ENCODE measurements at places on chromosomes 6 and 20. TPM values are rescaled to one million over a fixed set of nuclear protein-coding genes. Genes with fewer than 3 reads are reported as not detected.

DNA sequence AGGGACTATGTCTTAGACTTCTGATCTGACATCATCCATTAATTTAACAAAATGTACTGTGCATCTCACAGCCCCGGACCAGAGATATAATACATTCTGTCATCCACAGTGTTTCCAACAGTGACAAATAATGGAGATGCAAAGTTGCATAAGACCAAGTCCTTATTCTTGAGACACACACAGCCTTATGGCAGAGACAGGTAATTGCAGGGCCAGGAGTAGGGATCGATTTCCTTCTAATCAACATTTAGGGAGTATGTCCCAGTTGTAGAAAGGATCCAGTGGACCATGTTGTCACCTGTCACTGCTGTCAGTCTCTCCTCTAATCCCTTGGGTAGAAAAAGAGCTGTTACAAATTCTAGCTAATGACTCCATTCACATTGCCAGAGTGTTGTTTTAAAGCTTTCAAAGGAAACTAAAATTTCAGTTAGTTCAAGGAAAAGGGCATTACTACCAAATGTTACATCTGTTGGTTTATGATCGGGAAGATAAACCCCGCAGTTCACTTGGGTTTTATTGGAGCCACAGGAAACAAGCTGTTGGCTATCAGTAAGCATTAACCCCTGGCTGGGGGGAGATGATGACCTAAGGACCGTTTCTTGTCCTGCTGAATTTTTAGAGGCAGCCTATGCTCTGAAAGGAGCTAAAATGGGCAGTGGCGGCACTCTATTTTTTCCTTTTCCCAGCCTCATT lies 111.4 kb upstream of the ATXN1 start:
- no peak for DNase-seq

DNA sequence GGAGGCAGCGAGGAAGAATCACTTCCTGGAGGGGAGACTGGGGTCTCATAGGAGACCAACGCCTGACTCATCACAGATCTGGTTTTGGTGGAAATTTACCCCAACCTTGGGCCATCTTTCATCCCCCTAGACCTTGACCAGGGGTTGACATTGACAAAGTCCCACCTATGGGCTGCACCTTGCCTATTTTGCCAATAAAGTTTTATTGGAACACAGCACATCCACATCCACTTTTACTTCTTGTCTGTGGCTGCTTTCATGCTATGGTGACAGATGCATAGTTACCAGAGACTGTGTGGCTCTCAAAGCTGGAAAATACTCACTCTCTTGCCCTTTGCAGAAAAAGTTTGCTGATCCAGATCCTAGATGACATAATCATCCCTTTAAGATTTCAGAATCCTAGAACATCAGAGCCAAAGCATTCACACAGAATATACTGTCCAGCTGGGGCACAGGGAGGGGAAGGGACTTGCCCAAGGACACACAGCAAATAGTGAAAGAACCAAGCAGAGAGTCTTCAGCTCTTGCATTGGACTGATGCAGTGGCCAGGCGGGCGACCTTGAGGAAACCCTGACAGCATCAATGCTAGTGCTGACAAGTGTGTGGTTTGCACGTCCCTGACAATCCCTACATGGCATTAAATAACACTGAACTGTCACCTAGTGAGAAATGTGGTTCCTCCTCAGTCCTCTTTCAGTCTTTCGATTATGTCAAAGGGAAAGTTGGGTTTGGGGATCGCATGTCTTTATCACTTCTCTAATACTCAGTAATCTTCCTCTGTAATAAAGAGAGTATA lies 41.2 kb downstream of the CD40 start:
- DNase-seq: peak; percentile 4

GRCh38 chr6:80403365-80403764 lies 296.9 kb downstream of the BCKDHB start:
- peak; percentile 4 for DNase-seq

DNA sequence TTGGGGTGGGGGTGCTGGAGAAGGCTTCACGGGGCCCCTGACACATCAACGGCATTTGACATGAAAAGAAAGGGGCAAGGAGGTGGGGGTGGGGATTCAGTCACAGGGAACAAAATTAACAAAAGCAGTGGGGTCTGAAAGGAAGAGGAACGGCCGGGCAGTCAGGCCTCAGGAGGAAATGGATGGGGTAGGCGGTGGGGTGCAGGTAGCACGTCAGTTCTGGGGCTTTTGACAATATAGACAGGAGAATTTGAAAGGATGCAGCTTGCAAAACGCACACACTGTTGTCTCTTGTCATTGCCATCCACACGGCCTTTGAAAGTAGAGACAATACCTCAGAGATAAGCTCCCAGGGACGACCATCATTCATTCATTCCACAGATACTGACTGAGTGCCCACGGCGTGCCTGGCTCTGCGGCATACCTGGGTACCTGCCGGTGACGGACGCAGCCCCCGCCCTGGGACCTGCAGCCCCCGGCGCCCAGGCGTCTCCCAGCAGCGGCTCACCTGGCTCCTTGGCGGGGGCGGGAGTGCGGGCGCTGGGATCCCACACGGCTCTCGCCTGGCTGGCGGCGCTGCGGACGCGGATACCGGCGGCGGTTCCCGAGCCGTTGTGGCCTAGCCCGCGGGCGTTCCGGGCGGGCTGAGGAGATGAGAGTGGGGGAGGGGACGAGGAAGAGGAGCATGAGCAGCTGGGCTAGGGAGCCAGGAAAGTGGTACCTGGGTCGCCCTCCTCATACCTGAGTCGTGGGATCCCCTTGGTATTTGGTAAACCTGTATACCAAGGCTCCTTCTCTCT lies at the start of gene SLC26A8:
SLC26A8 (minus strand) TSS at position 646 of the 800 bp plus-strand sequence. CDS start 4,934 bp downstream, outside the sequence.
- no peak for DNase-seq

- DNase-seq: no peak
These were observed 94.3 kb upstream of the FAM8A1 start for GRCh38 chr6:17505767-17506280.

DNA sequence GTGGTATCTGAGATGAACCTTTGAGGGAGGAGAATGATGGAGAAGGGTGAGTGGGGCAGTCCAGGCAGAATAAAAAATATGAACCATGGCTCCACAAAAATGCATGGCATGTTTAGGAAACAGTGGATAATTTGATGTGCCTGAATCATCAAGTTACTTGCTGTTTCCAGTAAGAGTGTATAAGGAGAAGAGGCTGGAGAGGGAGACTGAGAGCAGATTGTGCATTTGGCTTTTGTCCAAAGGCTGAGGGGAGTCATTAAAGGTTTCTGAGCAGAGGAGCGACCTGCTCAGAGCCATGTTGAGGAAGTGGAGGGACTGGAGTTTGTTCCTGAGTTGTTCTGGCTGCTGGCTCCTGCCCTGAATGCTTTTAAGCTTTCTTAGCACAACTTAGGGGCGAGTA lies 6.1 kb downstream of the MMP24 start:
- DNase-seq: no peak

Gene TBX18
- total RNA-seq: not detected

Measured in OCI-LY7 (cell line).